Fibroblast of skin of left quadriceps (primary cell): ENCODE measurements at places on chromosomes 12 and 14.

DNA sequence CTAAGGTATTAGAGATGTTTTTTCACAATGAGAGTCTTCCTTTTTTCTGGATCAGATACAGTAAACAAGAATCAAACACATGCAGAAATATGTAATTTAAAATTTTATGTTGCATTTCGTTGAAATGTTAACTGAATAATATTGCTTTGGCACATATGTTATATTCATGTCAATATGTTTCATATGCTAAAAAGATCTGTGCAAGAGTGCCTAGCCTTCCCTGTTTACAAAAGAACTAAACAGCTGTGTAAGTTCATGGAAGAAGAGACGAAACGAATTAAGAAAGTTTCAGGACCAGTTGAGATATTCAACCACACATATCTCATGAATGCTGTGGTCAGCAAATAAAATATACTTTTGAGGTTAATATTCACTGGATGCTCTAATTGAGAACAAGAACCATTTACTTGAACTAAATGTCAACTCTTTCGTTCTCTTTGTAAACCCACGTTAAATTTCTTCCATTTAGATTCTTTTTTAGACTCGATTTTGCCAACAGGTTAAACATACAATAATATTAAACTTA is 289.5 kb downstream of the FOXG1 start:
- no peak for DNase-seq

DNA sequence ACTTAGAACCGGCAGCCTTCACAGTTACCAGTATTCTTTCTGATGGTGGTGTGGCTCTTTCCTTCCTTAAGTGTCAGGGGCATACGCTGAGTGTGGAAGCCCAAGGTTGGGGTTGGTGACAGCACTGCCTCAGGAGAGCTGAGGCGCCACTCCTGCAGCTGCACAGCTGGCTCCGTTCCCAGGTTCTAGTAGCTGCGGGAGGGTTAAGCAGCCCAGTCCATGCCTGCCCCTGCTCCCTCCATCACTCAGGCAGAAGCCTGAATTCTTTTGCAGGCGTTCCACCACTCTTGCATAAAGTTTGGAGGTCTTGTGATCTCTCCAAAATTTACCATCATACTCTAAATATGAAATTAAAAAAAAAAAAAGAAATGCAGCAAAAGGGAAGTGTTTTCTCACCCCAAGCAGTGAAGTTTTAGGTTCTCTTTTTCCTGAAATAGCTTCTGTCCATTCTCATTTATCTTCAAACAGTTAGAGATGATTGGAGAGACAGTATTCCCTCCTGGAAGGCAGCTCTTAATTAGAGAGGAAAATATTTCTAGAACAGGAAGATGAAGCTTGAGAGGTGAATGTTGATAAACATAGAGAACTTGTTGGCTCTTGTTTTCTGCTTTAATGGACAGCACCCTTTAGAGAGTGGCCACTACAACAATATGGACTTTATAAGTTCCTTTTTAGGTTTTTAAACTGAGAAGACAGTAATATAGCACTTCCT is 136.1 kb downstream of the FGD4 start:
- DNase-seq, result no peak

GRCh38 chr12:13539051-13539450 is 342.5 kb downstream of the EMP1 start:
- no peak for DNase-seq

GRCh38 chr12:3310271-3311026 is 180.6 kb upstream of the PRMT8 start:
- no peak for DNase-seq

- no peak for DNase-seq
Observed at GRCh38 chr12:26831951-26832821, 808 bp downstream of the ITPR2 start.

DNA sequence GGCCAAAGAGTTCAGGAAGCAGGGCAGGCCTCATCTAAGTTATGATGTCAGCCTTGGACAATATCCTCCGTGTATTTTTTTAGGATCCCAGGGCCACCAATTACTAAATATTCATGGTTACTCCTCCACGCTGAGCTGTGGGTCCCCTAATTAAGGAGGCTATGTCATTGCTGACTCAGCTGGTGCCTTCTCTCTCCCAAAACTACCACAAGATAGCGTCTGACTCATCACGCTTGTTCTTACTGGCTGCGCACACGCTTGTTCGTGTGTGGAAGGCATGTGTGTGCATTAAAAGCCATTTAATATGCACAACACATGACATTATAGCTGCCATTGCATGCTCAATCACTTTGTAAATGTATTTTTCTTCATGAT is 78.3 kb downstream of the GSC start:
- DNase-seq, result peak; percentile 36

GRCh38 chr14:50319293-50319692 is 7.2 kb downstream of the DMAC2L start:
- DNase-seq, result no peak

DNA sequence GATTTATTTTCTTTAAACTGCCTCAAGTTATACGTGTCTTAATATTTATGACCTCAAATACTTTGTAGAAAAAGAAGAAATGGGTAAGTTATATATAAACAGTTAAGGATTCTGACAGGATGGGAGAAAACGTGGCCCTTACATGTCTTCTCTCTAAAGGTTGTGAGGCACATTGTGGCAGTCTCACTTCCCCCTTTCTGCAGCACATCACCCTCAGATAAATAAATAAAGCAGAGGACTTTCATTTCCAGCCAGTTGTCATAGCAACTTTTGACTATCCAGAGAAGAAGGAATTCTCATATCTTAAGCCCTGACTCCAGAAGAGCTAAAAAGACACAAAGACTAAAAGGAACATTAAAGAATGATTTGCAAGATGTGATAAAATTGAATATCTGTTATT is 28.8 kb upstream of the CEP83 start:
- no peak for DNase-seq

GRCh38 chr12:8817856-8818255 is 4.6 kb upstream of the A2ML1 start:
- no peak for DNase-seq

DNA sequence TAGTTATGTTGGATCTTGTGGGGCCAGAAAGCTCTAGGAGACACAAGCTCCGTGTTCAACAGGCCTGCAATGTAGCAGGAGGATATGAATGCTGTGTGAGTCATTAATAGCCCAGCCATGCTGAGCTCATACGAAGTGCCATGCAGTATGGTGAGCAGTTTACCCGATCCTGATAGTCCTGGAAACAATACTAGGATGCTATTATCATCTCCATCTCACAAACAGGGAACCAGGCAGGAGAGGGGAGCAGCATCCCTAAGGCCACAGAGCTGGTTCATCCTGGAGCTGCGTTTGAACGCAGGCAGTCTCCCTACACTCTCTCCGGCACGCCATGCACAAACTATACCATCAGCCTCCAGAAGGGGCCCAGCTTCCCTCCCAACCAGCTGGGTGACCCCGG is 20.5 kb downstream of the TTC7B start:
- peak; percentile 65 for DNase-seq

DNA sequence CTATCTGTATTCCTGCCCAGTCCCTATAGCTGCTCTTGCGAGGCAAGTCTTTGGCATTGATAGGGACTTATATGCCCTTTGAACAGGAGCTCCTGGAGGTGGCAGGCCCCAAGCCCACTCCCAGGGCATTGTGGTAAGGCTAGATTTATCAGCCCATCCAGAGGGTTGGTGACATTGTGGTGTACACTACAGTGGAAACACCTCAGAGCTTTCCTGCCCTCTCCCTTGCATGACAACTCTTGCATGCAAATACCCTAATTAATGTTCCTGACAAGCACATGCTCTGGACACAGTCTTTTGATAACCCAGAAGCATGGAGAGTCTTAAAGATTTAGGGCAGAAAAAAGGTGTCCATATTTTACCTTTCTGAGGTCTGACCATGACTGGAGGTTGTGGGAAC is 815 bp upstream of the RIPK3 start:
- no peak for DNase-seq

- DNase-seq, result no peak
Observed at GRCh38 chr14:70935135-70935534, 27.9 kb downstream of the PCNX1 start.

DNA sequence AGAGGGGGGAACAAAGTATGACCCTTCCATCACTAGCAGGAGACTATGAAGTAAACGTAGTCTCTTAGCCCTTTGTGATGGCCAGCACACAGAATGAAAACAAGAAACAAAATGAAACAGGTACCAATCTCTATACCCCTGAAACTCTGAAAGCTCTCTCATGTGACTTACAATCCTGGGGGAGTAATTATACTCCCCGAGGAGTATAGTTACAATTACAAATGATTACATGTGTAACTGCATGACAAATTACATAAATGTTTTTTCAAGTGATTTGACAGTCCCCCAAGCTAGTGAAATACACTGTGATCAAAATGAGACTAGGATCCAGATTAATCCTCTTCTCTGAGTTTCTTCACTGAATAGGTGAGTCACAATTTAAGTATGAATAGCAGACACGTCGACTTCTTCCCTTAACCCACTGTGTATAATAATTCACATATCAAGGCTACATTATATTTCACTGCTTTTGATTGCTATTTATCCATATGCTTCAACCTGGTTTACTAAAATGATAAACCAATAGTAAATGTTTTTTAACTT is 74.0 kb downstream of the SPTSSA start:
- DNase-seq, result no peak

DNA sequence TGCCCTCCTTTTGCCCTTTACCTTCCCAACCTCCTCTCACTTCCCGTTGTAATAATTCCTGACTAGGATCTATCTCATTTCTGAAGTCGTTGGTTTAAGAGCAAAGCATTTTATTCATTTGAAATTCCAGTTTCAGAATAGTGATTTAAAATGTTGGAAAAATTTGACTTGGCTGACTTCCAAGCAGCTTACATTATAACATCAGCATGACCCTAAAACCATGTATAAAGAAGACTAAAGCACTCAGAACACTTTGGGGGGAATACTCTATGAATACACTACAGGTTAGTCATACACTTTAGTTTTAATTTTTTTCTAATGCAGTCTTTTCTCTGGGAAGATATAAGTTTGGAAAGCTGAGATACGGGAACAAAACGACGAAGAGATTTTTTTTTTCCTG is 161.1 kb downstream of the BTG1 start:
- peak; percentile 71 for DNase-seq

DNA sequence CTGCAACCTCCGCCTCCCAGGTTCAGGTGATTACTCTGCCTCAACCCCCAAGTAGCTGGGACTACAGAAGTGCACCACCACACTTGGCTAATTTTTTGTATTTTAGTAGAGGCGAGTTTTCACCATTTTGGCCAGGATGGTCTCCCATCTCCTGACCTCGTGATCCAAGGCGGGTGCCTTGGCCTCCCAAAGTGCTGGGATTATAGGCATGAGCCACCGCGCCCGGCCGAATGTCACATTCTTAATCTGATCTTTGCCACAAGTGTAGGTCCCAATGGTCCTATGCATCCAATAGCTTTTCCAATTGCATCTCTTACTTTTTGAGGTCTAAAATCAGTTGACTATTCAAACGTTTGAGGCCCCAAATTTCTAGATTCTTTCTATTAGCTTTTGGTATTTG is 676.0 kb downstream of the SLC16A7 start:
- DNase-seq, result no peak

GRCh38 chr12:100253437-100253836 is 13.4 kb downstream of the DEPDC4 start:
- DNase-seq, result no peak

- no peak for DNase-seq
Observed at GRCh38 chr12:99695050-99695449, 47.5 kb downstream of the GARIN6 start.

DNA sequence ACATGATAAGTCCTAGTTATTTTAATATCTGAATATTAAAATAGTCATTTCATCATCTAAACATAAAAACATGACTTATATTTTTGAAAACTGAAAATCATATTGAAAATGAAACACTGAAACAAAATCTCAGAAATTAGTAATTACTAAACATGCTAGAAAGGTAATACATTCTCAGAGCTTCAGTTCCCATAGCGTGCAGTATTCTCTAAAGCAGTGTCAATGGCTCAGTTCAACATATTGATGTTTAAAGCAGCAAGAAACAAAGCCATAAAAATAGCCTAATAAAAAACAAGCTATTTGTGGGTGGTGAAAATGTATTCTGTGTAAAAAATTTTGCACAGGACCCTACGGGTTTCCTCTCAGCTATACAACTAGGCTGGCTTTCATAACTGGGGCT is 1337.4 kb downstream of the FSCB start:
- no peak for DNase-seq

- no peak for DNase-seq
Observed at GRCh38 chr12:3123729-3124128, 46.5 kb downstream of the TSPAN9 start.

DNA sequence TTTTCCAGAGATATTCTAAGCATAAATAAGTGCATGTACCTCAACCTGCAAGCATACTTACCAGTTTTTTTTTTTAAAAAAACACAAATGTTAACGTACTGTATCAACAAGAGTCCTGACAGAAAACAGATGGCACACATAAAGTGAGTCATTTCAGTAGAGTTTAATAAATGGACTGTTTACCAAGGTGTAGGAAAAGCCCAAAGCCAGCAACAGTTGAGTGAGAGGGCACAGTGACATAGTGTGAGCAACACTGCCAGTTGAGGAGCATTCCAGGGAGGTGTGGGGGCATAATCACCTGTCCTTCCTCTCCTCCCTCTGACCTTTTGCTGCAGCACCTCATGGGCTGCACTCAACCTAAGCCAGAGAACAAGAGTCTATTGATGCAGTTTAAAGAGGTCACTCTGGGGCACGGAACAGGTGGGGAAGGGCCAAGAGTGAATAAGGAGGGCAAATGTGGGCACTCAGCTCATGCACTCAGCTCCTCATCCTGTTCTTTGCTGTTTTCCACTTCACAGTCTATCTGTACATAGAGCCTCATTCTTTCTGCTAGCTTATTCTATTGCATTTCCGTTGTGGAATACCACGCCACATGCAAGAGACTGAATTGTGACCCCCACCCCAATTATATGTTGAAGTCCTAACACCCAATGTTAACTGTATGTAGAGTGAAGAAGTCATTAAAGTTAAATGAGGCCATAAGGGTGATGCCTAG is 29.3 kb downstream of the DHRS2 start:
- no peak for DNase-seq

DNA sequence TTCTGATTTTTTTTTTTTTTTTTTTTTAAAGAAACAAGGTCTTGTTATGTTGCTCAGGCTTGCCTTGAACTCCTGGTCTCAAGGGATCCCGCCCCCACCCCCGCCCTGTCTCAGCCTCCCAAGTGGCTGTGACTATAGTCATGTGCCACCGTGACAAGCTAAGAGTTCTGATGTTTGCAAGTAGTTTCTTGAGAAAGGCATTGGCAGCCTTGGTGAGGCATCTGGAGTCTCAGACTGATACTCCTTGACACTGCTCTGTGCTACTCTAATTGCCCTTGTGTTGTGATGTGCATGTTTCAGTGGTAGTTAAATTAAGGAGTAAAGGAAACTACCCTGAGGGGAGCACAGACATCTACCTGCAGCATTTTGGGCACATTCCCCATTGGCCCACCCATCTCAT is 46.2 kb upstream of the OR4E1 start:
- DNase-seq, result no peak

DNA sequence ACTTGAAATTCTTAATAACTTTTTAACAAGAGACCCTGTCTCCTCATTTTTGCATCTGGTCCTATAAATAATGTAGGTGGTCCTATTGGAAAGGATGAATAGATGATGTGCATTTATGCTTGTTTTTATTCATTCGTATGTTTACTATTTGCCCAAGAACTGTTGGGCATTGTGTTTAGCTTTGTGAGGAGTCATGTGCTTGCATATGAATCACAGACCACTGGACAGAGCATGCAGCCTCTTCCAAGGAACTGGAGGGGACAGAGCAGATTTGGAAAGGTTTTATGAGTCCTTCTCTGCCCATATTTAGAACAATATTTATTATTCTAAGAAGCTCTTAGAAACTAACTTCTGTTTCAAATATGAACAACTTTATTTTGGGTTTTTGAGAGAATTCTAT is 414.0 kb downstream of the SOX5 start:
- no peak for DNase-seq
